ENCODE measurements at places on chromosomes 5 and 9. TPM values are rescaled to one million over a fixed set of nuclear protein-coding genes. Genes with fewer than 3 reads are reported as not detected.

- no peak for DNase-seq
These were observed 35.2 kb upstream of the PITX1 start for GRCh38 chr5:135069016-135069770.

GRCh38 chr9:95458666-95459065, 58.1 kb downstream of the PTCH1 start:
- no peak for DNase-seq

DNA sequence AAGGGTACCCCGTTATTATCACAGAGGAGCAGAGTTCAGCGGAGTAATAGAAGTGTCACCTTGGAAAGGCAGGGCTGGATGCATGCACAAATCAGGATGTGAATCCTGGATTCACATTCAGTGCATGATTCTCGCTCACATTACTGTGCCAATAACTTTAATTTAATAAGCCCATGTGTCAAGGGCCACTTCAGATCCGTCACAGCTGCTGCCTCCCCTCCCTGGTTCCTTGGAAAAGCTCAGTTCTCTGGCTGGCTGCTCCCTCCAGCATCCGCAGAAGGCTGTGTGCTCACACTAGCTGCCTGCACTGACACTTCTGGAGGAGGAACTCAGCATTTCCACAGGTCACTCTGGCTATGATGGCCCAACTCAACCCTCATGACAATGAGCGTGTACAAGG, 256.8 kb upstream of the ADAMTS16 start:
- no peak for DNase-seq

DNA sequence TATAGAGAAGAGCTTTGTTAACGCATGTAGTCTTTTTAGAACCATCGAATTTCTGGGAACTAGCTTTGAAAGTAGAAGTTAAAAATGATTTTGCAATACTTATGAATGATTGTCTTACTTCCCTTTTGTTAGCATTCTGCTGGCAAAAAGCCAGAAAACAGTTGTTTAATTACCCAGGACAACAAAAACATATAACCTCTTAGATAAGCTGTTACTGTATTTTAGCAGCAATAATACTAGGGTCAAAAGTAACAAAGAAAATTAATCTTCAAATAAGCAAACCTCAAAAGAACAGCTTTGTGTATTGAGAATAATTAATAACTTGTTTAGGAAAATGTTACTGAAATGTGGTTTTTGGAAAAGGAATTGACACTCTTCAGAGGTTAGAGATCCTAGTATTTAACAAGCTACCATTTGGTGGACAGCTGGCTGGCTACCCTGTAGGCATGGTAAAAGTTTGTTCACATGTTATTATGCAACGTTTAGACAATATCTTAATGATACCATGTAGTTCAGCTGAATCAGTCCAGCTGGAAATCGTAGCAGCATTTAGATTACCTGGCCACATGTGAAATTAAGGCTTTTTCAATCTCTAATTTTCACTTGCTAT, 3.8 kb downstream of the FGF10 start:
- no peak for DNase-seq

- no peak for DNase-seq
These were observed 12.8 kb upstream of the NUP214 start for GRCh38 chr9:131112374-131113154.

DNA sequence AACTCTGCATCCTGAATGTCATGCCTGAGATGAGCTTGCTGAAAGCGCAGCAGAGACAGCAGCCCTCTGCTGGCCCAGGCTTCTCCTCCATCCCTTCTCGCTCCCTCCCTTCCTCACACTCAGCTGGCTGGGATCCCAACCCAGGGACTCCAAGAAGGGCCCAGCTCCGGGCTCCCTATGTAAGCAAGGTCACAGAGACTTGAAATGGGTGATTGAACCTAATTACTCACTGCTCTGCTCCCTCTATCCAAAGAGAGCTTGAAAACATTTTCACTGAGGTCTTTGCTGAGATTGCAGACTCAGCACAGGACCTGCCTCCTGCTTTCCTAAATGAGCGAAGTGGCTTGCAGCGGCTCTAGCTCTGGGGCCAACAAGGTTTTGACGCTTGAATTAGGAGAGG, 42.8 kb downstream of the RAPGEF1 start:
- DNase-seq, result no peak

DNA sequence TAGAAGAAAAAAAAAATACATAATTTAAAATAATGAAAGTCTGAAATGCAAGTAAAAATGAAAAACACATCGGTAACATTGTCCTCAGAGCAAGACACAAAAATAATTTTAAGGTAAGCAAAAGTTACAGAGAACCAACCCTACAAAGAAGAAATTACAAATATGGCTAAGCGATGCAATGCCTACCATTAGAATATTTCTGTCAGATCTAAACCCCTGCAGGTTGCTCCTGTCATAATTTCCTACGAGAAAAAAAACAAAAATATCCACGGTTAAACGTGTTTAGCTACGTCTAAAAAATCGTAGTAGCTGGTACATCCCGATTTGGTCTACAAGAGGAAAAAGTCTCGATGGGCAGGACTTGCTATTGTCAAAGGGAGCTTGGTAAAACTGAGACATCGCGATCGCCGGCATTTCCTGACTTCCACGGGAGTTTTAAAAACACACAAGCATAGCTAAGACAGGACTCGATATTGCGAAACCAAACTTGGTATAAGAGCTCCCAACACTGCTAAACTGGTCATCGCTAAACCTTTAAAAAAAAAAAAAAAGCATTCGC, 1.1 kb upstream of the ANXA2R start:
- no peak for DNase-seq

DNA sequence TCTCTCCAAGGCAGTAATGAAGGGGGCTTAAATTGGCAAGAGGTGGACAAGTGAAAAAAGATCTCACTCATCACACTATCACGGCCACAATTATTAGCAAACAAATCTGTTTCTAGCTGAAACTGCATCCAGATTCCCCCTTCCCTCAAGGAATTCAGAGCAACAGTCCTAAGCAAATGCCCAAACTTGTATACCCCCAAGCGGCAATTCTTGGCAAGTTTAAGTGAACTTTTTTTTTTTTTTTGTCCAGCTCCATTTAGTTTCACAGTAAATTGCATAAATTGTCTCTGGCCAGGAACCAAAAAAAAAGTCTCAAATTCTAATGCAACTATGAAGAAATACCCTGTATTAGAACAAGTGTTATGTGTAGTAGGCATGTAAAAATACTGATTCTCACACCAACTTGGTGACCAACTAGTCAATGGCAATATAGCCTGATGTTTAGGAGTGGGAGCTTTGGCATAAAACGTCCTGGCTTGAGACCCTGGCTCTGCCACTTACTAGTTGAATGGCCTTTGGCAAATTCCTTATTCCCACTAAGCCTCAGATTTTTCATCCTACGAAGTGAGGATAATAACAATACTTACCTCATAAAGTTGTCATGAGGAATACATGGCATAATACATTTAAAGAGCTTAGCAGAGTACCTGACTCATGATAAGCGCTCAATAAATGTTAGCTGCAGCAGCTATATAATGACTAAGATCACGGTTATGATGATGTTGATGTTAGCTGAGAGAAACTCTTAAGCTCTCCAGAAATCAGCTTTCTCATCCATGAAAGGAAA, 193.2 kb downstream of the ADAMTSL1 start:
- no peak for DNase-seq

- DNase-seq, result no peak
These were observed 12.2 kb upstream of the MEGF9 start for GRCh38 chr9:120726484-120726883.

- DNase-seq, result no peak
These were observed 3.0 kb downstream of the ECSCR start for GRCh38 chr5:139459451-139459934.

- DNase-seq, result no peak
These were observed 260.0 kb downstream of the TRPM3 start for GRCh38 chr9:70861376-70861775.

DNA sequence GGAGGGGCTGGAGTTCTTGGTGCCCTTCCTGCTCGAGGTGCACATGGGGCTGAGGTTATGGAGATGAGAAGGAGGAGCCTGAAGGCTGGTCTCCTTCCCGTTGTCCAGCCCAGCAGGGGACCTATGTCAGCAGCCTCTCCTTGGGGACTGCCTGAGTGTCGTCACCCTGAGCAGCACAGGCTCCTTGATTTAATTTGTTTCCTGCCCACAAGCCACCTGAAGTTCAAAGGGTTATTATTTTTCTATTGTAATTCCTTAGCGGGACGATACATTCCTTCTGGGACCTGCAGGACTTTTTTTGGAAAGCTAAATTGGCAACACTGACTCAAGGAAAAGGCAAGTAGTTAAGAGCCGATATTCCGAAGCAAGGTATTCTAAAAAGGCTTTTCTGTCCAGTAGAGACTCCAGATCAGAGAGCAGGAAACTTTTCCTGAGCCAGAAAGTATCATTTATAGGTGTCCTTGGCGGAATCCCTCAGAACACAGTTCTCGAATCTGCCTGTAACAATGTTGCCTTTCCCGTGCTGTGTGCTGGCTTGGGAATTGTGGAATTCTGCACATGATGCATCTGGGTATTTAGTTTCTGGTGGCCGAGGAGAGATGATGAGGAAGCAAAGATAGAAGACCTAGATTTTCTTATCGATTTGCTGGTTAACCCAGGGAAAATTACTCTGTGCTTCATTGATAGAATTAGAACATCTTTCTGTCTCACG, 55.4 kb downstream of the ARHGAP26 start:
- peak; percentile 75 for DNase-seq

GRCh38 chr5:41432481-41433253, 77.7 kb downstream of the PLCXD3 start:
- no peak for DNase-seq

DNA sequence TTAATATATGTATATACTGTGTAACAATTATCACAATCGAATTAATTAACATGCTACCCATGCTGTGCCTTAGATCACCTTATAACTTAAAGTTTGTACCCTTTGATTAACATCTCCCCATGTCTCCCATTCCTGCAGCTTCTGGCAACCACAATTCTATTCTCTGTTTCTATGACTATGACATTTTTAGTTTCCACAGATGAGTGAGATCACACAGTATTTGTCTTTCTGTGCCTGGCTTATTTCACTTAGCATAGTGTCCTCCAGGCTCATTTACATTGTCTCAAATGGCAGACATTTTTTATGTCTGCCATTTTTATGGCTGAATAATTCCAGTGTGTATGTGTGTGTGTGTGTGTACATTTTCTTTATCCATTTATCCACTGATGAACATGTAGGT, 146.1 kb upstream of the SLC28A3 start:
- DNase-seq, result no peak

GRCh38 chr5:150523472-150524350, 15.8 kb downstream of the NDST1 start:
- DNase-seq, result peak; percentile 41

The ZDHHC11 gene
- total RNA-seq, result 3.0 TPM

The SPOCK1 gene
- 15.6 TPM for total RNA-seq

The TAF11L8 gene
- total RNA-seq, result not detected

The TGFBI gene
- 314 TPM for total RNA-seq

The DRD1 gene
- total RNA-seq, result 1.0 TPM

The PCDHB4 gene
- 0.26 TPM for total RNA-seq

The MCIDAS gene
- 2.9 TPM for total RNA-seq

The NDST1 gene
- total RNA-seq, result 142 TPM

The PKD2L2 gene
- not detected for total RNA-seq

The SLC1A3 gene
- 0.13 TPM for total RNA-seq

The EIF4EBP3 gene
- total RNA-seq, result 8.6 TPM

The FBN2 gene
- total RNA-seq, result 0.08 TPM
